Activated naive CD4-positive, alpha-beta T cell (primary cell): ENCODE measurements at places on chromosomes 1 and 21.

DNA sequence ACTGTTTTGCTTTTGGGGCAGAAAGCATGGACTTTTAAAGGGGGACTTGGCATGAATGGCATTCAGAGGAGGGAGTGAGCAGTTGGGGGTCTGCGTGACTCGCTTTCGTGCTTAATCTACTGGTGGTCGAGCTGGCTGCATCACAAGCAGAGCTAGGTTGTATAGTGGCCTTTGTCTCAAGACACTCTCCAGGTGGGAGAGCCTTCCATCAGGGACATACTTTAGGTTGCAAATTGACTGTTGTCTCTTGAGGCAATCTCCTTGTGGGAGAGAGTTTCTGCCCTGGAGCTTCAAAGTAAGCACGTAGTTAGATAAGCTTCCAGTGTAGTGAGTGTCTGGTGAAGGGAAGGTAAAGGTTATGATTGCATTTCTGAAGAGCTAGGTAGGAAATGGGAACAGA lies 93.9 kb downstream of the C1orf21 start:
- no peak for DNase-seq

DNA sequence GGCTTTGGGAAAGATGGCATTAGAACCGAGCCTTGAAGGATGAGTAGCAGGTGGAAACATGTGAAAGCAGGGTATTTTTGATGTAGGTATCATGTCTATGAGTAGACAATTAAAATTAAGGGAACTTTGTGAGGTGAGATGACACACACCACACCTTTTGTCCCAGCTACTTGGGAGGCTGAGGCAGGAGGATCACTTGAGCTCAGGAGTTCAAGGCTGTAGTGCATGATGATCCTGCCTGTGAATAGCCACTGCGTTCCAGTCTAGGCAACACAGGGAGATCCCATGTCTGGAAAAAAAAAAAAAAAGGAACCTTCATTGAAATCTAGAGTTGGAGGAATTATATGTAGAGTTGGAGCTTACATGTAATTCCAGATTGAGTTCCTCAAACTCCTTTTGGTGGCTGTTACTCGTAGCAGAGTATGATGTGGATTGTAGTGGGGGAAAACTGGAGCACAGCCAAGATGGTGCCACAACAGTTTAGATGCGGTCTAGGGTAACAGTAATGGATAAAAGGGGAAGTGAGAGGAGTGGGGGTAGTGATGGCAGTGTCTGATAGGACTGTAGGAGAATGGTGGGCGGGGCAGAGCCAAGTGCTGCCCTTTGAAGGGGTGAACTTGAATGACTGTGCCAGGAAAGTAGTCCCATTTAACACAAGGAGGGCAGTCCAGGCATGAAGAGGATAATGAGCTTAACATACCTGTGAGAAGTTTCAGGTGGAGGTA lies 17.4 kb downstream of the AK4 start:
- DNase-seq: no peak

DNA sequence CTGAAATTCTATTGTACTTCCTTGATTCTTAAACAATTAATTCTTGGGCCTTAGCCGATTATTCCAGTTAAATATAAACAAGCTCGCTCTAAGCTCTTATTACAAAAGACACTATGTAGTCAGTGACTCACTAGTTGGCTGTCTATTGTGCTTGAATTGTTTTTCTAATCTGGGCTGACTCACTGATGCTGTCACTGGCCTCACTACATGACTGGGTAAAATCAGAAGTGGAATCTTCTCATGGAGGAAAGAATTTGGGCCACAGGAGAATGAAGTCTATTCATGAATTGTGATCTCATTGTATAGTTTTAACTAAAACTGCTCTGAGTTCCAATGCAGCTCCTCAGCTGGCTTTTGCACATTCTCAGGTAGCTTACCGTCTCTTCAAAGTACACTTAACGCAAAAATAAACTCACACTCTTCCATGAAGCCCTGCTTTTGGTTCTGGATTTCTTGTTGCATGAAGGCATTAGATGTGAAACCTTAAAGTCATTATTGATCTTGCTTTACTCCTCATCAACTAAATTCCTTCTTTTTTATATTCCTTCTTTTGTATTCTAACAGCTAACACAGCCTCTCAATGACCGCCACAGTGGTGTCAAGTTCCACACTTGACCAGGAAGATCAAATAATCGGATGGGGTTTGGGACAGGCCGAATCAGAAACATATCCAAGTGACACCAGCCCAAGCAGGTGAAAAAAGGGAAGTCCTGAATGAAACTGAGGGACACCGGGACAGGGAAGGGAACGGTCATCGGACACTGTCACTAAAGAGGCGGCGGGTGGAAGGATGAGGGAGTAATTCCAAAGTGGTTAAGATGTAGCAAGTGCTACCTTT lies 80.9 kb upstream of the LBR start:
- no peak for DNase-seq

GRCh38 chr1:65255035-65255655 lies 54.2 kb upstream of the DNAJC6 start:
- no peak for DNase-seq

DNA sequence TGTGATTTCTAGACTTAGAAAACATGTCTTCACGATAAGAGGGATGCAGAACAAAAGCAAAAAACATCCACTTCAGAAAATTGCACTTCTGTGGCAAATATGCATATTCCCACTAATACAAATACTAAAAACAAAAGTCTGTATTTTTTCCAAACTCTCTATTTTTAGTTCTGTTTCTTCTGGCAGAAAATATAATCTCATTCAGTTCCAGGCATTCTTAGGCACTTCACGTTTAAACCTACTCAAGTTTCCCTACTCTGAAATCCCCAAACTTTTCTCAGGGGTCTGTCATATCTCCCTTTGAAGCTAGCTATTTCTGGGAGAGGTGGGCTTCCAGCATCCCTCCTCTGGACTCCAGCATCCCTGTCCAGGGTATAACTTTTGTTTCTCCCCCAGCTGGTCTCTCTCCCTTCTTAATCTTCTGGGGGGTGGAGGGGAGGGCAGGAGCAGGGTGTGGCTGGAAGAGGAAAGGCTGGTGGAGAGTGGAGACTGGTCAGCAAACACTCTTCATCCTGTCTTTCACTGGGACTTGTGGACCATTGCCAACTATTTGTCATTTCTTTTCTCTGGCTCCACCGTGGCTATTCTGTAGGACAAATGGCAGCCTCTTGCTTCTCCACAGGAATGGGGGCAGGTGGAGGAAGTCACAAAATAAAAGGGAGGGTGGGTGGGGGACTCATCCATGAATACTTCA lies 19.6 kb upstream of the NCF2 start:
- DNase-seq: no peak

- DNase-seq: no peak
These were observed 390.4 kb downstream of the NTNG1 start for GRCh38 chr1:107531065-107531908.

DNA sequence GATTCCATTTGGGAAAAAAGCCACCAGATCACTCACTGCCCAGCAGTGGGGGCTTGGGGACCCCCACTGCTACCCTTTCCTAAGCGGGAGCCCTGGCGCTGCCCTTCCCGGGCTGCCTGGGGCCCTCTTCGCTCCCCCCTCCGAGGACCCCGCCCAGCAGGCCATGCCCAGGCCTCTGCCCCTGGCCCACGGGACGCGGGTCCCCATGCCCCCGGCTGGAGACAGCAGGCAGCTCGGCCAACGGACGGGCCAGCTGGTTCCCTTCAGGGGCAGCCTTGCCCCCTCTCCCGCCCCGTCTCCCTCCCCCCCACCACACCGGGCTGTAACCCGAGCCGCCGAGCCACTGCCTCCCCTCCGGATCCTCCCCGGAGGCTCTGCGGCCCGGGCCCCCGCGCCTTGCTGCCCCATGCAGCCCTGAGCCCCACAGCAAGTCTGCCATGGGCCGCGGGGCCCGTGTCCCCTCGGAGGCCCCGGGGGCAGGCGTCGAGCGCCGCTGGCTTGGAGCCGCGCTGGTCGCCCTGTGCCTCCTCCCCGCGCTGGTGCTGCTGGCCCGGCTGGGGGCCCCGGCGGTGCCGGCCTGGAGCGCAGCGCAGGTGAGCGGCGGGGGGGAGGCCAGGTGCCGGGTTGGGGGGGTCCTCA lies at the start of gene MMP23B:
TSS of gene MMP23B (plus strand) at position 392 of the 639 bp plus-strand sequence. CDS start at position 438, 46 bp downstream.
- no peak for DNase-seq

GRCh38 chr1:36070349-36070748 lies 13.5 kb upstream of the TEKT2 start:
- DNase-seq: no peak

- no peak for DNase-seq
These were observed 400.5 kb downstream of the KCNT2 start for GRCh38 chr1:196207612-196208217.

DNA sequence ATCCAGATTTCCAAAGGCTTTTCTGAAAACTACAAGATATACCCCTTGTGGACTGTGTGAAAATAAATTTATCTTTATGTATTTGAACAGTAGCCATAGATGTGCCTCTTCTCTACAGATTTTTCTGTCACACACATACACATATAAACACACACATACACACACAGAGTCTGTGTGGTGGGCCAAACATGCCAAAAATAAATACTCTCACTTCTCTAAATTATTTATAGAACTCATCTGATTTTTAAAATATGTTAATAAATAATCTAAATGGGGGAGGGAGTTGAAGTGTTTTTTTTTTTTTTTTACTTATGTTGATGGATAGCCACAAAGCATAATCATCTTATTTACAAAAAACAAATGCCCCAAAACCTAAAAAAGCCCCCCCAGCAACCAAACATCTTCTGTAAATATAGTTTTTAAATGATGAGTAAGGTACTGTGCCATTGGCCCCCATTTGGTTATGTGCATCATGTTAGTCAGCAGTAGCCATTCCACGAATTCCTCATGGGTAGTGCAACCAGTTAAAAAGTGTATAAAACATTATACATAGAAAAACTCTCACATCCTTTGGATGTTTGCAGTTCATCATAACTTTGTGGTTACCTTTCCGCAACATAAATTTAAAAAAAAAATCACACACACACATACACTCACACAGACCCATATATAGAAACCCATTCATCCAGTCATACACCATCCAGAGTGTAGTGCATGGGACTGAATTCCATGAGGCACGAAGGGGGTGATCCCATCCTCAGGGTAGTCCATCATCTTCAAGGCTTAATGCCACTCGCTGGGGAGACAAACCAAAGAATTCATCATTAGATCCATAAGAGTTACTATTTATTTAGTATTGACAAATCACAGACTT lies 8.2 kb upstream of the MAGOH start:
- no peak for DNase-seq

GRCh38 chr21:32523988-32524719 lies 61.2 kb downstream of the TCP10L start:
- DNase-seq: no peak

DNA sequence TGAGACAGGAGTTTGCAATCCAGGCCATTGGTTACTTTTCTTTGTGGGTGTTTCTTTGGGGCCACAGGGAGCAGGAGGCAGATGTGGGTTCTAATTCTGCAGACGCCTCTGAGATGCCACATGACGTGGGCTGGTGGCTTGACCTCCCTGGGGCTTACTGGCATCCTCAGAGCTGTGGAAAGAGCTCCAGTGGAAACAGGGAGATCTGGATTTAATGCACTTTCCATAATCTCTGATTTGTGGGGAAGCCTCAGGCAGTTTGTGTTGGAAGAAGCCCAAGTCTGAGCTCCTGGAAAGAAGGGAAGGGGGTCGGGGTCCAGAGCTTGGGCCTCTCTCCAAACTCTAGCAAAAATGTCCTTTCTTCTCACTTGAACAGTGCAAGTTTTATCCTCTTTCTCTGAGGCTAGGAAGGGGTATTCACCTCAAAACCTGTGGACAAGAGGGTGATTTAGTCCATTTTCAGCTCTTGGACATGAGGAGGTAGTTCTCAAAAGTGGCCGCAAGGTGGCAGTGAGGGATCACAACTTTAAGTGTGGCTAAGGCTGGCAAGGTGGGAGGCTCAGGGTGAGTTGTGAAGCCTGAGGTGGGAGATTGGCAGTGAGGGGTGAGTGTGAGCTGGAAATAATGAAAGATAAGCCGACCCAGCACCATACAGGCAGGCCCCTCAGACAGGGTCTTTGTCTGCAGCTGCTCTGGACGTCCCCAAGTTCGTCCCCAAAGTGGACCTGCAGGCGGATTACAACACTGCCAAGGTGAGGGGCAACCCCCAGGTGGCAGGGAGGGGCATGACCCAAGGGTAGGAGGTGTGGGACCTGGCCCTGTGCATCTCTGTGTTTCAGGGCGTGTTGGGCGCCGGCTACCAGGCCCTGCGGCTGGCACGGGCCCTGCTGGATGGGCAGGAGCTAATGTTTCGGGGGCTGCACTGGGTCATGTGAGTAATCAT lies 9.2 kb downstream of the IKBKE start:
- DNase-seq: no peak

DNA sequence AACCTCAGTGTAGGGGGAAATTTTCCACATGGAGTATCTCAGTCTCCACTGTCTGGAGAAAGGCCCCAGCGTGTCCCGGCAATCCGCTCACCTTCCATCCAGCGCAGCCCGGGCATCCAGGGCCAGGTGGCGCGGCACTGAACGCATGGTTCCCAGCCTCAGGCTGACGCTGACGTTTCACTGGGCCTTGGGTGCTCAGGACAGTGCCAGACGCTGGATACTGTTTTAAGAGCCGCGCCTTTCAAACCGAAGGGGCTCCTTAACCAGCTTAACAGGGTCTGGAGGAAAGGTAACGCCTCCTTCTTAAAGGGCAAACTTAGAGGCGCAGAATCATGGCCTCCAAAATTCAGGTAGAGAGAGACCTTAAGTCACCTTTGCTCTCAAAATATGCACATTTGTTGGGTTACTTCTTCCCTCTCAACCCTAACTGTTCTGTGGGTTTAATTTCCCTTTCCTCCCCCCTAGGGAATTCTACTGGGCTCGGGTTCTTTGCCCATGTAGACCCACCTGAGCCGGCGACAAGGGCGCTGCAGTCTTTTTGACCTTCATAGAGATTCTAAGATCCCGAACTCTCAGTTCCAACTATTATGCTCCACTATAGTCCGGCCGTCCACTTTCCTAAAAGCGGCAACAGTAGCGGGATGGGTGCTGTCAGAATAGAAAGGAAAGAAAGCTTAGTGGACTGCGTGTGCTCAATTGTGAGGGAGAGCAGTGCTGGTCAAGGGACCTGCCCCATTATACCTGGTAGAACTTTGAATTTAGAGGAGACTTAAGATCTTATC lies 3.5 kb upstream of the LHX9 start:
- DNase-seq: no peak

DNA sequence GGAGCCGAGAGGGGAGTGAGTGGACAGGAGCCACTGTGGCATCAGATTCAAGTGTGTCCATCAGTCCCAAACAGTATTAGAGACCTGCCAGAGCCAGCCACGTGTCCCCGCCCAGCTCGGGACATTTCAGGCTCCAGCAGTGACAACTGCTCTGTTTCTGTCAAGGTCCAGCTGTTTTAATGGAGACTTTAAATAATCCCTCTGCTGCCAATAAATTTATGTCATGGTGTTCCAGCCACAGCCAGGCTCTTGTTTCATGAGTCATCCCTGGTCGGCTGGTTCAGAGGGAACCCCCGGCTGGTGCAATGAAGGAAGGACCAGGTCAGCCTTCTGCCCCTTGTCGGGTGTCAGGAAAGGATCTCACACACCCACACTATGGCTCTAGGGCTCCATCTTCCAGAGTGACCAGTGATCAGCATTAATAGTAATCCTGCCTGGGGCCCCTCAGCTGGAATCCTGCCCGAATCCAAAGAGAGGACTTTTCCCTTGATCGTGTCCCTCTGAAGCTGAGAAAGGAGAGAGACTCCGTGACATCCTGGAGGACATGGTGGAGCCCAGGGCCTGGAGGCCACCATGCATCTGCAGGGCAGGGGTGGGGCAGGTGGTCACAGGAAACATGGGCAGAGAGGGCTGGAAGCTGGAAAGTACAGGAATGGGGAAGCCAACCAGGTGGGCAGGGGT lies 197.3 kb downstream of the MATN1 start:
- DNase-seq: no peak

GRCh38 chr1:214216779-214217178 lies 64.2 kb upstream of the SMYD2 start:
- DNase-seq: no peak

- no peak for DNase-seq
These were observed 10.0 kb upstream of the CDA start for GRCh38 chr1:20578721-20579395.

- no peak for DNase-seq
These were observed 923.4 kb downstream of the NCAM2 start for GRCh38 chr21:21921410-21922232.
